NCI-H1436 (cell line): ENCODE measurements at places on chromosomes 13 and 19.

DNA sequence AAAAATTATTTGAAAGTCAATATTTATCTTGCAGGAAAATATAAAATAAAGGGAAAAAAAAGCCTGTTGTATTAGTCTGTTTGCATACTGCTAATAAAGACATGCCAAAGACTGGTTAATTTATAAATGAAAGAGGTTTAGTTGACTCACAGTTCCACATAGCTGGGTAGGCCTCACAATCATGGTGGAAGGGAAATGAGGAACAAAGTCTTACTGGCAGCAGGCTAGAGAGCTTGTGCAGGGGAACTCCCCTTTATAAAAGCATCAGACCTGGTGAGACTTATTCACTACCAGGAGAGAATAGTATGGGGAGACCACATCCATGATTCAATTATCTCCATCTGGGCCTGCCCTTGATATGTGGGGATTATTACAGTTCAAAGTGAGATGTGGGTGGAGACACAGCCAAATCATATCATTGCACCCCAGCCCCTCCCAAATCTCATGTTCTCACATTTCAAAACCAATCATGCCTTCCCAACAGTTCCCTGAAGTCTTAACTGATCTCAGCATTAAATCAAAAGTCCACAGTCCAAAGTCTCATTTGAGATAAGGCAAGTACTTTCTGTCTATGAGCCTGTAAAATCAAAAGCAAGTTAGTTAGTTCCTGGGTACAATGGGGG is 1416.5 kb upstream of the SPRY2 start:
- DNase-seq = no peak

DNA sequence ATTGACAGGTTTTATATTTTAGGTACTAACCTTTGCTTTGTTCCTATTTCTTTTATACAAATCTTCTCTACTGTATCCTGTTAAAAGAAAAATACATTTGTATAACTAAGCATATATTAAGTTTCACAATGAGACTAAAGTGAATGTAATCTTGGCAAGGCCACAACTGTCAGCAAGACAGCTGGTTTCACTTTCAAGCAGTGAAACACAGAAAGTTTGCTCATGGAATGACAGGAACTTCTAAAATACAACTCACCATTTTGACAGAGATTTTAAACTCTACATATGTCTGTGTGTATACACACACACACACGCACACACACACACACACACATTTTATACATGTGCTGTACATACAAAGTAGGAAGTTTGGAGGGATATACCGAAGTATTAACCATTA is 53.3 kb downstream of the PARP4 start:
- no peak for DNase-seq

DNA sequence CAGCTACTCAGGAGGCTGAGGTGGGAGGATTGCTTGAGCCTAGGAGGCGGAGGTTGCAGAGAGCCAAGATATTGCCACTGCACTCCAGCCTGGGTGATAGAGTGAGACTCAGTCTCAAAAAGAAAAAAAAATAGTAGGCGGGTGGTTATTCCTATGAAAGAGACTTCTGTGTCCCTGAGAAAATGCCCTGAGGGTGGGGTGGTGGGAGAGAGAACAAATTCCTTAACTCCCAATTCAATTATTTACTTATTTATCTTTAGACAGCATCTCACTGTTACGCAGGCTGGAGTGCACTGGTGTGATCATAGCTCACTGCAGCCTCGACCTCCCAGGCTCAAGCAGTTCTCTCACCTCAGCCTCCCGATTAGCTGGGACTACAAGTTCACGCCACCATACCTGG is 10.3 kb upstream of the EEF2 start:
- DNase-seq = no peak

DNA sequence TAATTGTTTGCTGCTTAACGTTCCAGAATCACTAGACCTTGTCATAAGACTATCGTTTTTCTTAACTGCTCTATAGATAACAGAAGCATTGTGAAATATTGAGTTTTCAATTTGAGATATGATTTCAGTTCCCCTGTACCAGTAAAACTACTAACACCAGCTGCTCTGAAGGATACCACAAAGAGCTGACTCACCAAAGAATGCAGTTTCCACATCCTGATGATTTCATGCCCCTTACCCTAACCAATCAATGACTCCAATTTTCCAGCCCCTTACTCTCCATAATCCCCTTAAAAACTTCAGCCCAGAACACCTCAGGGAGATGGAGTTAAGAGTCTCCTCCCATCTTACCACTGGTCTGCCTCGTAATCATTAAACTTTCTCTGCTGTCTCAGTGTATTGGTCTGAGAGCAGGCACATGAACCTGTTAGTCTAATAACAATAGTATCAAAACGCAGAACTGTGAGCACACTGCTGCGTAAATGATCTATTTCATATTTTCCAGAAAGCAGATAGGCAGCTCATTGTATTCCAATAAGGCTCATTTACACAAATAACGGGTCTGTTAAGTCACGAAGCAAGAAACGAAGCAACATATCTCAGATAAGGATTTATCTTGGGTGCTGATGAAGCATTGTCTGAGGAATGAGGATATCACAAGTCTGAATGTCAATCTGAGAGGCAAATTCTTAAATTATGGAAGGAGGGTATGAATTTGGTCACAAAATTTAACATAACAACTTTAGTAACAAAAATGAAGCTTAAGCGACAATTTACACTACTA is 14.1 kb upstream of the CCNA1 start:
- DNase-seq = no peak

- no peak for DNase-seq
Observed at GRCh38 chr19:31533114-31533513, 183.9 kb upstream of the TSHZ3 start.

DNA sequence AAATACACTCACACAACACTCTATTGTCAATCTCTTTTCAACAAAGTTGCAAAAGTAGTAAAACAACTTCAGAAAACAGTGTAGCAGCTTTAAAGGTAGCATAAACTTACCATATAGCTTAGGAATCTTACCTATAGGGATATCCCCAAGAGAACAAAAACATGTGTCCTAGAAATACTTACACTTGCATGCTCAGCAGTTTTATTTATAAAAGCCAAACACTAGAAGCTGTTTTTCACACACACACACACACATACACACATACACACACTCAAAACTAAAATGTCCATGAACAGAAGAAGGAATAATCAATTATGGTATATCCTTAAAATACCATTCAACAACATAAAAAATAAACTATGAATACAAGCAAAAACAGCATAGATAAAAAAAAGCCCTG is 11.7 kb downstream of the ZNF773 start:
- no peak for DNase-seq

DNA sequence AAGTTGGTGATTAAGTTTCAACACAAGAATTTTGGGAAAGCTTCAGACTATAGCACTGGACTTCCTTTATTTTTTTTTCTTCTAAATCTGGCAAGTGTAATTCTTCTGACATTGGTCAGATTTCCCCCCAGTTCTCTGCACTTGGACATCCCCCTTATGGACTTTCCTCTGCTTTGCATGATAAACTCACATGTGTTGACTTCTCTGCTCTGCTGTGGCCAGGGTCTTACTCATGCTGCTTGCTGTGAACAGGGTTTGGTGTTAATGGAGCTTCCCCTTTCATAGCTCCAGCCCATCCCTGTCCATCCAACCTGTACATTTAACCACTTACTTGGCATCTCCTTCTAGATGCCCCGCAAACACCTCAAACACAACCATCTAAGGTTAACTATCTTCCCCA is 70.5 kb upstream of the SPATA13 start:
- DNase-seq = no peak

GRCh38 chr13:75151081-75151643 is 330.8 kb downstream of the TBC1D4 start:
- DNase-seq = no peak

GRCh38 chr13:64127856-64128255 is 2712.2 kb upstream of the PCDH20 start:
- DNase-seq = no peak

DNA sequence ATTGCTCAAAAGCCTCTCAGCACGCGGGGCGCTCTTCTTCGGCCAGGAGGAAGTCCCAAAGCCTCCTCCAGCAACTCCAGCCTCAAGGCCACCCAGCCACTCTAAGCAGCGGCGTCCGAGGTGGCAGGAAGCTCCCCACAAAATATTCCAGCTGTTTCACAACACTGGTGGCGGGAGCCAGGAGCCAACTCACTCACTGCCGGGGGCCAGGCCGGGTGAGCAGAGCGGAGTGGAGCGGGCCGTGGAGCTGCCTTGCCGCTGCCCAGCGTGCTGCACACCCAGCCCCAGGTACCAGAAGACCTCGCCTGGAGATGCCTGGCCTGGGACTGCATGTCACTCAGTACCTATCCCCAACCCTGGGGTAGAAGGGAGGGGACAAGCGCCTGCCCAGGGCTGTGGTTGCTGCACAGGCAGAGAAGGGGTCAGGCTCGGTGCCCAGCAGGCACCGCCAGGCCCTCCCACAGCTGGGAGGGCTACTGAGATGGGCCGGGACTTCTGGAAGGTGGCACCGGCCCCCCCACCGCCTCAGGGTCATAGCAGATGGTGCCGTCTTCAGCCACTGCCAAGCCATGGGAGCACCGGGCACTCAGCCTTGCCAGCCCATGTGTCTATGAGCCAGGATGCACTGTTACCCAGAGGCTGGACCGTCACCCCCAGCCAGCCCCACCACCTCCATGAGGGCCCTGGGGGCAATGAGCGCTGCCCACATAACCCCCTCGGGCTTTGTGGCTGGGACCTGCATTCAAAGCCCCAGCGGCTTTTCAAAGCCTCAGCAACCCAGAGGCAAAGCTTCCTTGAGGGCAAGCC is 59.2 kb downstream of the MLLT1 start:
- no peak for DNase-seq
